Inflammatory macrophage treated with lipopolysaccharide for 1 hour (primary cell): ENCODE measurements at places on chromosomes 1 and 21.

- DNase-seq, result no peak
Measured at GRCh38 chr1:11044849-11045427, 2.1 kb downstream of the MASP2 start.

DNA sequence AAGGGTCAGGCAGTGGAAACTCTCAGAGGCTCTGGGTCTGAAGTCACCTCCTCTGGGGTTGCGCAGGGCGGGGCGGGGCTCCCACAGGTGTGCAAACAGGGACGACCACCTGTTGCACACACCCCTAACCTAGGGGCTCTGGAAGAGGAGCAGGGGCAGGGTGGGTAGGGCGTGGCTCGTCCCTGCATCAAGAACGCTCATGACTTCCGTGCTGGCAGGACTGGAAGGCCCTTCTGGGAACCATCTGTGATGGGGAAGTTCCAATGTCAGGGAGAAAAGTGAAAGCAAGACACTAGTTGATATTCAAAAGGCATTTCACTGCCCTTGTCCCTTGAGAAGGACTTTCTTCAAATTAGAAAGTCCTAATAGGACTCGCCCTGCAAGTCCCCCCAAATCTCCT is 22.1 kb upstream of the CLSTN1 start:
- peak; percentile 53 for DNase-seq

DNA sequence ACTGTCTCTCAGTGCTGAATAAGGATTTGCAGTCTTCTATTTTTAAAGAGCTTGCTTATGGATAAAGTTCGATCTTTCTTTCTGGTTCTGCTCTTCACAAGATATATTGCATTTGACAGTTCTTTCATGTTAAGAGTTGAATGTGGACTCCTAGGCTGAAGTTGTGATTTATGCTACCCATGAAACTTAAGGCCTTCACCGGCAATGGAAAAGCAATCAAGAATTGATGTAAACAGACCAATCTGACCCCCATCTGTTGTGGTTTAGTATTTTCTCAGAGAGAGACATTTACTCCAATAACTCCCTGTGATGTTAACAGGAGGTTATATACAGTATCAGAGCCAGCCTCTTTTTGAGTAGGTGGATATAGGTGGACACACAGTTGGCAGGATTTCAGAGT is 165.8 kb downstream of the PAPPA2 start:
- no peak for DNase-seq

GRCh38 chr1:115507901-115508300 is 133.9 kb upstream of the VANGL1 start:
- DNase-seq, result no peak

DNA sequence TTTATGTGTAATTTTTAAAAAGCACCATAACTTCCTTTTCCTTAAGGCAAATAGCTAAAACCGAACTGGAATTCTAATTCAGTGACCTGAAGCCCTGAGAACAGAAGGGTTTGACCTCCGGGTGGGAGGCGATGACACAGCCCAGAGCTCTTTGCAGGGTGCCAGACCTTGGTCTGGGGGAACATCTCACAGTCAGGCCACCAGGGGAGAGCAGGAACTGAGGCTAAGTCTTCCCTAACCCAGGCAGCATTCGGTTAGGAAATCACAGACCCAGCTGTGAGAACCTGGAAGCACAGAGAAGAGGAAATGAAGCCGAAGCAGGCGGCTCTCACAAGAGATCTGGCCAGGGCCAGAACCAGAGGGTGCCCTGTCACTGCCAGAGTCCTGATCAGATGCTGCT is 444.8 kb downstream of the TTLL7 start:
- no peak for DNase-seq

- DNase-seq, result no peak
Measured at GRCh38 chr1:184035719-184036516, 1.6 kb downstream of the COLGALT2 start.

- DNase-seq, result peak; percentile 35
Measured at GRCh38 chr1:217673387-217673786, 42.2 kb downstream of the SPATA17 start.

- DNase-seq, result no peak
Measured at GRCh38 chr1:119946724-119947123, 50.4 kb upstream of the ADAM30 start.

DNA sequence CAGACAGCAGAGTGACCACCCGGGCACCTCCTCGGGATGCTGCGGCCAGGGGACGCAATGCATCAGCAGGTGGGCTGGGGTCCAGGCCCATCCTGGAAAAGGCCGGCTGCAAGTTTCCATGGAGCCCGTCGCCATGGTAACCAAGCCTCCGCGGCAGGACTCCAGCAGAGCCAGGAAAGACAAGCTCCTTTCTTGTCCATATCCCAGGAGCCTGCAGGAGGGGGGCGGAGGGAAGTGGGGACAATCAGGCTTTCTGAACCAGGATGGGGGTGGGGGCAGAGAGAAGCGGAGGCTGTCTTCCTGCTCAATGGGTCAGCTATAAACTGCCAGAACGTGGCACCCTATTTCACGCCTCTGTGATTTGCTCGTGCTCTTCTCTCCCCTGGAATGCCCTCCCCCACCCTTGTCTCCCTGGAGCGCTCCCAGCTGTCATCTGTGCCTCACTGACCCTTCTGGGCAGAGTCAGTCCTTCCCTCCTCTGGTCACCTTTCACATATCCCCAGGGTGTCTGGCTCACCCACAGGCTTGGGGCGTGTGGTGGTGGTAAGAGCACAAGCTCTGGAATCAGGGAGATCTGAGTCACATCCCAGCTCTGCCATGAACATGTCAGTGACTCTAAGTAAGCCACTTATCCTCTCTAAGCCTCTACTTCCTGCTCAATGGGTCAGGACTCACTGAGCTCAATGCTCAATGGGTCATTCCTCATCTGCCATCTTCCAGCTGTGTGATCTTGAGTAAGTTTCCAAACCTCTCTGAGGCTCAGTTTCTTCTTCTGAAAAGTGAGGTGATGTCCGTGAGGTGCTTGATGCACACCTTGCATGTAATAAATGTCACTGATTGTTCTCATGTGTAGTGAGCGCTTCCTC is 58.9 kb upstream of the LAPTM5 start:
- DNase-seq, result peak; percentile 25

DNA sequence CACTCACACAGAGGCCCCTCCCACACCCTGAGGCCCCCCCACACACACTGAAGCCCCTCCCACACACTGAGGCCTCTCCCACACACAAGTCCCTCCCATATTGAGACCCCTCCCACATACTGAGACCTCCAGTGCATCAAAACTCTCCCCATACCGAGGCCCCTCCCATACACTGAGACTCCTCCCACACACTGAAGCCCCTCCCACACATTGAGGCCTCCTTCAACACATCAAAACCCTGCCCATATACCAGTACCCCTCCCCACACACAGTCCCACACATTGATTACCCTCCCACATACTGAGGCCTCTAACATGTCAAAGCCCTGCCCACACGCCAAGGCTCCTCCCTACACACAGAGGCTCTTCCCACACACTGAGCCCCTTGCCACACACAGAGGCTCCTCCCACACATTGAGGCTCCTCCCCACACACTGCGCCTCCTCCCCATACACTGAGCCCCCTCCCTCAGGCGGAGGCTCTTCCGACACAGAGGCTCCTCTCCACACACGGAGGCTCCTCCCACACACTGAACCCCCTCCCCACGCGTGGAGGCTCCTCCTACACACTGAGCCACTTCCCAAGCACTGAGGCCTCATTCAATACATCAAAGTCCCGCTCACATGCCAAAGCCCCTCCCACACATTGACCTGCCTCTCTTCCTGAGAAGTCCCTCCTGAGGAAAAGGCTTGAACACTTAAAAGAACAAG is 392.3 kb downstream of the CAMTA1 start:
- DNase-seq, result no peak

DNA sequence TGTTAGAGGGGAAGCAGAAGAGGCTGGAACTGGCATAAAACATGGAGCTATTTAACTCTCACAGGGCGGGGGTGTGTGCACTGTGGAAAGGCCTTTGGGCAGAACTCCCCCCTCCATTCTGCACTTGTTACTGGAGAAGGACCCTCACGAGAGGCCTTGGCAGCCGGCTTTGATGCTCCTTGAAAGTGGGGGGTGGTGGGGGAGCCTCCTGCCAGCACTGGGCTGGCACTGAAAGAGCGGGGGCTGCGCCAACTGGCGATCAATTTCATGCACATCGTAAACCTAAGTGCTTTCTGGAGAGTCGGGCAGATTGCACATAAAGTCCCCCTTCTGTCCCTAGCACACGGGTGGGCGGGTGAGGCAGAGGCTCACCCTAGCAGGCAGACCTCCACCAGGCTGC is 28.9 kb downstream of the FOXO6 start:
- no peak for DNase-seq

DNA sequence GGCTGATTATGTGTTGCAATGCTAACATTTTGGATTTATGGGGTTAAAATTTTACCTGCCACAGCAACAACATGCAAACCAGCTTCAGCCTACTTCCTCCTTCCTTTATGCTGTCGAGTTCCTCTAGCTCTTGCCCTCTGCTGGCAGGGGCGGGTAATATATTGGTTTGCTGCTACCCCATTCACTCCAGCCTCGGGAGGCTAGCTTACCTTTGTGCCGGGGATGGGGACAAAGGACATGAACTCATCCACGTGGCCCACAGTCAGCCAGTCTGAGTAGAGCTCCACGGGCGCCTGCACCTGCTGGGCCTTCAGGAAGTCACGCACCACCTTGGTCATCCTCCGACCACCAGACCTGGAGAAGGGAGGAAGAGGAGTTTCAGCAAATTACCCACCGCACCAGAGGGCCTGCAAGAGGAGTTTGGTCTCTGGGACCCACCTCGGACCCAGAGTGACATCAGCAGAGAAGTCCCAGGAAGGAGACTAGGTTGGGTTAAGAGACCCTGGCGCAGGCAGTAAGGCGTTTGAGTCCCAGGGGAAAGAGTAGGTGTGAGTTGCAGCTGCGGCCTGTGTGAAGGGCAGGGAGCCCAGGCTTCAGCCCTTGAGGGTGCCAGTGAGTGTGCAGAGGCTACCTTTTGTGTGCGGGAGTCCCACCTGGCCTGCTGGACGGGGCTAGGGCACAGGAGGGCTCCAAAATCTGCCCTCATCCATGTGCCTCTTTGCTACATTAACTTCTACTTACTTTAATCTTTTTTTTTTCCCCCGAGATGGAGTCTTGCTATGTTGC is 21.8 kb upstream of the SDHB start:
- peak; percentile 41 for DNase-seq

DNA sequence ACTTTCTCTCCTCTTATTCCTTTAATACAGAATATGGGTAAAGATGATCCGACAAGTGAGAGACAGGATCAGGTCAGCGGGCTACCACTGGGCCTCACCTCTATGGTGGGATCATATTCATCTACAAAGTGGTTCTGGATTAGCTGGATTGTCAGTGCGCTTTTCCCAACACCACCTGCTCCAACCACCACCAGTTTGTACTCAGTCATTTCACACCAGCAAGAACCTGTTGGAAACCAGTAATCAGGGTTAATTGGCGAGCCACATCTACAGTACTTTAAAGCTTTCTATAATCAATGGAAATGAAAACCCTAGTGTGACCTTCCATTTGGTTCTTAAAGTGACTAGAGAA is 643 bp downstream of the NRAS start:
- DNase-seq, result no peak

DNA sequence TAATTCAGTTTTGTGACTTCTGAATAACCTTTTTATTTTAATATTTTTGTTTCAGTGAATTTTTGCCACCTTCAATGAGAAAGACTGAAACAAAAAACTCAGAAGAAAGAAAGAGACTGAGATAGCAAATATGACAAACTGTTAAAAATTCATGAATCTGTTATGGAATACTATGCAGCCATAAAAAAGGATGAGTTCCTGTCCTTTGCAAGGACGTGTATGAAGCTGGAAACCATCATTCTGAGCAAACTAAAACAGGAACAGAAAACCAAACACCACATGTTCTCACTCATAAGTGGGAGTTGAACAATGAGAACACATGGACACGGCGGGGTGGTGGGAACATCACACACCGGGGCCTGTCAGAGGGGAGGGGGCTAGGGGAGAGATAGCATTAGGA is 193.4 kb upstream of the FGGY start:
- DNase-seq, result no peak

GRCh38 chr1:160795951-160796383 is at the start of gene LY9:
TSS of gene LY9 (plus strand) at chr1:160796174. CDS start at chr1:160796188, 14 bp downstream.
- DNase-seq, result peak; percentile 57

DNA sequence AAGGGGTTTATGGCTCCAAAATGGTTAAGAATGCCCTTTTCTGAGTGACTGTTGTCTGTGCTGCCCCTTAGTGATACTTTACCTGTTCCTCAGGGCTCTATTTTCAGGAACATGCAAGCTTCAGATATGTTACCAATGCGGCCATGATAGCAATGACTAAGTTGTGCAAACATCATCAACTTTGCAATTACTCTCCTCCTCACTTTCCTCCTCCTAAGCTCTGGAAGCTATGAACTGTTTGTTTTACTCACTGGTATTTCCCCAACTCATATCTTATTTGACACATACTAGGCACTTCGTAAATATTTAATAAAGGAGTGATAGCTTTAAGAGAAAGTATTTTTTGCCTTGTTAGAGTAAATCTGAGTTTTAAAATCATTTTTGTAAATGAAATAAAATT is 53.8 kb downstream of the RWDD3 start:
- DNase-seq, result no peak

- DNase-seq, result peak; percentile 48
Measured at GRCh38 chr1:62912028-62912638, 128.2 kb downstream of the ATG4C start.

DNA sequence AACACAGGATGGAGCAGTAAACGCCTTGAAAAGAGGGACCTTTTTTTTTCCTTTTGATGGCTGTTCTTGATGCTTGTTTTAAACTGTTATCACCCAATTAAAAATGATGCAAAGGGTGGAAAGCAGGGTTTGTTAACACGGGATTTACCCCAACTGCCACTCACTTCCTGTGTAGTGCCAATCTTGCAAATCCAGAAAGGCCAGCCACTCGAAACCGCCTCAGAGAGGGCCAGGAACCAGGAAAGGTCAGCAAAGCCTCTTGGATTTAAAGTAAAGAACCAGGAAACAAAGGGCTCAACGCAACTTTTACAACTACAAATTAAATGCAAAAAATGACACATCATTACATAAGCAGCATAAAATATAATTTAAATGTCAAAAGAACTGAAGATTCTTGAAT is 347.4 kb downstream of the PDE4B start:
- DNase-seq, result peak; percentile 9

DNA sequence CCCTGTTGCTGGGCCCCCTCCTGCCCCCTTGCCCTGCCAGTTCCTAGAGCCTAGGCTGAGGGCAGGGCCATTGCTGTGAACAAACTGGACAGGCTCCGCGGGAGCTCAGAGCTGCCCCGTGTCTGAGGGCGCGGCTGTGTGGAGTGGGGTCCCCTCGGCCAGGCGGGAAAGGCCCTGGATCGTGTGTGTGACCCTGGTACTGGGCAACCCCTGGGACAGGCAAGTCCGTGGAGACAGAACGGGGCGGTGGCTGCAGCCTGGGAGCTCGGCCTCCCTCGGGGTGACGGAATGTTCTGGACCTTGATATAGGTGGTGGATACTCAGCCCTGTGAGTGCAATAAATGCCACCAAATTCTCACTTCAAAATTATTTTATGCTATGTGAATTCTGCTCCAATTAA is 27.7 kb upstream of the C1orf159 start:
- no peak for DNase-seq

GRCh38 chr1:219507437-219507836 is 105.5 kb downstream of the ZC3H11B start:
- no peak for DNase-seq
